CD4-positive, alpha-beta T cell treated with Interleukin-21 for 1 hour (primary cell): ENCODE measurements at places on chromosomes 7 and 10.

DNA sequence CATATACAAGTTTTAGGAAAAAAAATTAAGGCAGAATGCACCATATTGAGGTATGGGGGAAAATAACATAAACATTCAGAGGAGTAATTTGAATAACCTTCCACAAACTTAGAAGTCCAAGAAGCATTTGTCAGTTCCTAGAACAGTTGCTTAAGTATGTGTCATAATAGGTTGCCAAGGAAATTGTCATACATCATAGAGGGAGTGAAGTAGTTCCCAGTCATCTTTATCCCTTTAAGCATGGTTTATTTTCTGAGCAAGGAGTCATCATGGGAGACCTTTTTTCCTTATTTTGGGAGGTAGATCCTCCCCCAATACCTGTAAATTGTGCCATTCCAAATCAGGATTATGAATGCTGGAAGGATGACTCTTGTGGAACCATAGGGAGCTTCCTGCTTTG lies at the start of gene SSMEM1:
Gene SSMEM1, plus strand, starts transcription at position 219 of the 400 bp plus-strand sequence. Its CDS starts 51 bp downstream, at position 270.
- DNase-seq: no peak

DNA sequence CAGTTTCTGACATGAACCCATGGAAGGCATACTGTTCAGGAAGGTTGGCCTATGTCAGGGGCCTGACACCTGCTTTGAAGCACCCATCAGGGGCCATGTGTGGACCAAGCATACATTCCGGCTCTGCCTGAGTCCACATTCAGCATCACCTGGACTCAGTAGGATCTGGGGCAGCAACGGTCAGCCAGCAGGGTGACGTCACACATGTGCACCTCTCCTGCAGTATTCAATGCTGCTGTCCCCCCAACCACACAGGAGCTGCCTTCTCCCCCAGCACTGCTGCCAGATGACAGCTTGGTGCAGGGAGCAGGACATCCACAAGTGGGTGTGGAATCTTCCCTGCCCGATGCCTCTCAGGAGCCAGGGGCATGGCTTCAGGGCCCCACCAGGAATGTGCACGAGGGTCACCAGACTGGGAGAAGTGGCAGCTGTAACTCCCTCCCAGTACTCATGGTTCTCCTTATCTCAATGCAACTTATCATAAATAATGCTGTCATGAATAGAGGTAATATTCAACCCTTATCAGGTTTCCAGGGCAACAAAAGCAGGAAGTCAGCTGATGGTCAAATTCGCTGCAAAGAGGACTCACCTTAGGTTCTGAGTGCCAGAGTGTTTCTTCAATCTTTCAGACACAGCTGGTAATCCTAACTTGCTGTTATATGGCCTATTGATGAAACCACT lies 292.9 kb downstream of the PAXIP1 start:
- DNase-seq: no peak

DNA sequence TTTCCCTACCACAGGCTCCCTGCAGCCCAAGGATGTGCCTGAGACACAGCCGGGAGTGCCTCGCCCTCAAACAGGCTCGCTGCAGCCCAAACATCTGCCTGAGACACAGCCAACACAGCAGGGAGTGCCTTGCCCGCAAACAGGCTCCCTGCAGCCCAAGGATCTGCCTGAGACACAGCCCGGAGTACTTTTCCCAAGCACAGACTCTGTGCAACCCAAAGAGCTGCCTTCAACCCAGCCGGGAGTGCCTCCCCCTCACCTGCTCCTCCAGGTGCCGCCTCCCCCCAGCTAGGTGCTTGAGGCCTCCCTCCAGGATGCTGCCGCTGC lies 42.9 kb downstream of the ANTXRL start:
- DNase-seq: no peak

DNA sequence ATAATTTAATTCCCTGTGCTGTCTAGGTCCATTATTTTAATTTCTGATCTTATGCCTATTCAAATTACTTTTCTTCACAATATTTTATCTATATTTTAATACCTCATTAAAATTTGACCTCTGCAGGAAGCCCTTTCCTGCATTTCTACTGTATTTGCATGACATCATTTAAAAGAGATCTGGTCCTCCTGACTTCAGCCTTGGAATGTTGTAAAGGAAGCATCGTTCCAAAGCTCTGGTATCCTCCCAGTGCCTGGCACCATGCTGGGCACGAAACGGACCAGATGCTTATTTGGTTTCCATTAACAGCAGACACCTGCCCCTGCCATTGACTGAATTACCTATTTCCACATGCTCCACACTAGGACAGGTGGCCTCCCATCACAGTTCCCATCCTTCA lies 247.5 kb downstream of the KLF6 start:
- no peak for DNase-seq

DNA sequence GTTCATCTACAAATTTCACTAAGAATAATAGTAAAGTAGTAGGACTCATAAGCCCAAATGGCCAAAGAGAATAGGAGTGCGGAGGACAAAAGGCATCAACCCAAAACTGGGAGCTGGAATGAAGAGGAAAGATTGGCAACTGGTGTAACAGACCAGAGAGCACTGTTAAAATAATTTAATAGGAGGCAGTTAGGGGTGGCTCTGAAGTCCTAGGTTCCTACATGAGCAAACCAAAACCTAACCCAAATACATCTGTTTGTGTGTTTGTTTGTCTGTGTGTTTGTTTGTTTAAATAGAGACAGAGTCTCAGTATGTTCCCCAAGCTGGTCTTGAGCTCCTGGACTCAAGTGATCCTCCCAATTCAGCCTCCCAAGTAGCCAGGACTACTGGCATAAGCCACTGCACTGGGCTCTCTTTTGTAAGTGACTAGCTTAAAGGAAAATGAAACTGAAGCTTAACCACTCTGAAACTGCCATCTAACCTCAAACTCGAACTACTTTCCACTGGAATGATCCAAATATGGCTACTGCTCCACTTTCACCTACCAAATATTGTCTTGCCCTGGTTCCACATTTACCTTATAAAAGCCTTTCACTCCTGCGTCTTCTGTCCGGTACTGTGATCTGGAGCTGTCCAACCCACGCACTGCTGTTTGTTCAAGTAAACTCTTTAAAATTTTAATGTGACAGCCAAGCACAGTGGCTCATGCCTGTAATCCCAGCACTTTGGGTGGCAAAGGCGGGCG lies 94.9 kb downstream of the AKR1D1 start:
- DNase-seq: no peak

GRCh38 chr10:127354255-127354654 lies 157.9 kb upstream of the INSYN2A start:
- no peak for DNase-seq

- DNase-seq: no peak
Observed at GRCh38 chr10:126939706-126940105, 34.5 kb downstream of the DOCK1 start.
